Thoracic aorta (tissue), 2 donors: ENCODE measurements at places on chromosomes 3 and 15.

DNA sequence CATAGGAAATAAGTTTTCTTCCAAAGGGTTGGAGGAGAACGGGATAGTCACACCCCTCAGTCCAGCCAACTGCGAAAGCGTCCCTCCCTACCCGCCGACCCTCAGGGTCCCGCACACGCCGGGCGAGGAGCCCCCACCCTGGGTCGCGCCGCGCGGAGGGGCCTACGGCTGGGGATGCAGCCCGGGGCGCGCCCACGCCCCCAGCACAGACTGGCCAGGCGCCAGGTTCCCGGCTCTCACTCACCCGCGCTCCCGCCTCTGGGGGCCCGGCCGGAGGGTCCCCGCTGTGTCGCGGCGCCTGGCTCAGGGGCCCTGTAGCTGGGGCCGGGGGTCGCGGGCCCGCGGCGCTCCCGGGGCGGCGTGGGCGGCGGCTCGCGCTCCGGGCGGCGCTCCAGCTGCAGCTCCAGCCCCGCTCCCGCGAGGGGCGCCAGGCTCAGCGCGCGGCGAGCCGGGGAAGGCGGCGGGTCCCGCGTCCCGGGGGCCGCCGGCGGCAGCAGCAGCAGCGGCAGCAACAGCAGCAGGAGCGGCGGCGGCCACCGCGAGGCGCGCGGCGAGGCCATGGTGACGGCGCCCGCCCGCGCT, 375 bp downstream of the HEG1 start:
- DNase-seq = no peak

GRCh38 chr3:167054926-167055325, 325.2 kb downstream of the ZBBX start:
- no peak for DNase-seq

DNA sequence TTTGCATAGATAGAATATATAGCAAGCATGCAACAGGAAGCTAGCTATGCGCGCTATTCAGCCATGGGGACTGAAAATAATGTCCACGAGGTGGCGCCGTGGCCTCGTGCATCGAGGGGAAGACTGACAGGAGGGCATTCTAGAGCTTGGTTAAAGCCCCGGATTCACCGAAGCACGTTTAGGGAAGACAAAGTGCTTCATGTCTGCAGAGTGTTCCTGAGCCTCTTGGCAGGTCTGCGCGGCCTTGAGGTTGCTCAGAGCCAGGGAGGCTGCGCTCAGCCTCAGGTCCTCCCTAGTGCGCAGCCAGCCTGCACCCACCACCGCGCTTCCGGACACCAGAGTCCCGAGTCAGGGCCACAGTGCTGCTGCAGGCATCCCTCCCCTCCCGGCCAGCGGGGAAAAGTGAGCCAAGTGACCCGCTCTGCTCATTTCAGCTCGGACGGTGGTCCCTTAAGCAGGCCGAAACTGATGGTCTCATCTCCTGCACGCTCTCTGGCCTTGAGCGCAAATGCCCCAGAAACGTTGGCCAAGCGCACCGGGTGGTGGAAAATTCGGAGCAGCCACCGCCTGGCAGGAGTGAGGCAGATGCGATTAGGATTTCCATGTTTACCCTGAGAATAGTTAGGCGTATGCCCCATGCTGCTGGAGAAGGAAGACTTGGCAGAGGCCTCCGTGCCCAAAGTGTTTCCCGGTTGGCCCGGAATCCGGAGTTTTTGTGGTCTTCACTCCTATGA, 24.8 kb downstream of the GABRA5 start:
- DNase-seq = no peak

GRCh38 chr3:44476963-44477311, 533 bp downstream of the ZNF445 start:
- no peak for DNase-seq

DNA sequence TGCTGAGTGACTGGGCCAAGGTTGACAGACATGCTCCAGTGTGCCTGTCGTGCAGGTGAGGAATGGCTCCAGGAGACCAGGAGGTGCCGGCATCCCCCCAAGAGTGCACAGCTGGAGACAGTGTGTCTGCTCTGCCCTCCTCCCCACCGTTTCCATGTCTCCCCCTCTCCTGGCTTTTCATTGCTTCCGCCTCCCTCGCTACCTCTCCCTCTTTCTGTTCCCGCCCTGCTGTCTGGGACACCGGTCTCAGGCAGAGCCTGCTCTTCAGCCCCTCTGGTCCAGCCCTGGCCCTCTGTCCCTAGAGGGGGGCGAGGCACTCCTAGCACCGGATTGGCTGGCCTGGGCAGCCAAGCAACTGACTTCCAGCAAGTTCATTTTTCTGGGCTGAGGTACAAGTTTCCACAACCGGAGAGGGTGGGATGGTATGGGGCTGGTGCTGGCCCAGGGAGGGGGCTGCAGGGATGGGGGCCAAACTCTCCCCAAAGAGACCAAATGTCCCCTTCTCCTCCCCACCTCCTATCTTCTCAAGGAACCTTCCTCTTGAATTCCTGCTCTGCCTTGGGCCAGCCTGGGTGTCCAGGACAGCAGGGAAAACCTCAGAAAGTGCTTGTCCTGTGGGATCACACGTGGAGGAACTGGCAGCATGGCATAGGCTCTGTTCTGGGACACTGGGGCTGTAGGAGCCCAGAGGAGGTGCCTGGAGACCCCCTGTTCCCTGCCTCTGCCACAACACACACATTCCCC, 32.6 kb downstream of the PRKCD start:
- no peak for DNase-seq

GRCh38 chr15:63504247-63504978, at the start of gene USP3:
TSS of gene USP3 (plus strand) at chr15:63504593. CDS start at chr15:63504740, 147 bp downstream.
- peak; percentile 71 for DNase-seq

GRCh38 chr15:28962851-28963710, 77.3 kb downstream of the APBA2 start:
- no peak for DNase-seq

- DNase-seq = no peak
Observed at GRCh38 chr3:107432013-107432515, 54.8 kb downstream of the CCDC54 start.

DNA sequence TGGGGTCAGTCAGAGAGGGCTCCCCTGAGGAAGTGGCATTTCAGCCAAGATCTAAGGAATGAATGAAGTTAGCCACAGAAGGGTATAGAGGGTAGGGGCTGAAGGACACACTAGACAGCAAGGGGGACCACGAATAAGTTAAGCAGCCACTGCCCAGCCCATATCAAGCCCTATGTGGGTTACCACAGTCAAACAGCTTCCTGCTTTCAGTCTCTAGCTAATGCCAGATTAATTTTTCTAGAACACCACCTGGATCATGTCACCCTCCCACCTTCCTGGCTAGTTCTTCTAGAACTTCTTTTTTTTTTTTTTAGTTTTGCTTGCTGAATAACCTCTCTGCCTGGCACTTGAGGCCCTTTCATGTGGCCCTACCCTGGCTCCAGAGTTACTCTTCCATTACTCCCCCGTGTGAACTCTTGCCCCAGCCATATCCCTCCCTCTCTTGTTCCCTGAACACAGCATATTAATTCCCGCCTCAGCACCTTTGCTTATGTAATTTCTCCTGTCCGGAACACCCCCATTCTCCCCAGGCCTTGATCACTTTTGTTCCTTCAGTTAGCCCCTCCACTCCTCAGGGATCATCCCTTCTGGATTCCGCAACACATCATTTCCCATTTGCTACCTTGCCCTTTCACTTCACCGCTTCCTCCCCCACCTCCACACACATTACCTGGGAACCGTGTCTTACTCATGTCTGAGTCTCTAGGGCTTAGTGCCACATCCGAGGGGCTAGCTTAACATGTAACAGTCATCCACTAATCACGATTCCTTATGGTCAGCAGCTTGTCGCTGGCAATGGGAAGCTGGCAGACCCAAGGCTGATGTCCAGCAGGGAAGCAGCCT, 20.6 kb upstream of the BNC1 start:
- no peak for DNase-seq

- no peak for DNase-seq
Observed at GRCh38 chr15:63939531-63940130, 105.9 kb upstream of the HERC1 start.

DNA sequence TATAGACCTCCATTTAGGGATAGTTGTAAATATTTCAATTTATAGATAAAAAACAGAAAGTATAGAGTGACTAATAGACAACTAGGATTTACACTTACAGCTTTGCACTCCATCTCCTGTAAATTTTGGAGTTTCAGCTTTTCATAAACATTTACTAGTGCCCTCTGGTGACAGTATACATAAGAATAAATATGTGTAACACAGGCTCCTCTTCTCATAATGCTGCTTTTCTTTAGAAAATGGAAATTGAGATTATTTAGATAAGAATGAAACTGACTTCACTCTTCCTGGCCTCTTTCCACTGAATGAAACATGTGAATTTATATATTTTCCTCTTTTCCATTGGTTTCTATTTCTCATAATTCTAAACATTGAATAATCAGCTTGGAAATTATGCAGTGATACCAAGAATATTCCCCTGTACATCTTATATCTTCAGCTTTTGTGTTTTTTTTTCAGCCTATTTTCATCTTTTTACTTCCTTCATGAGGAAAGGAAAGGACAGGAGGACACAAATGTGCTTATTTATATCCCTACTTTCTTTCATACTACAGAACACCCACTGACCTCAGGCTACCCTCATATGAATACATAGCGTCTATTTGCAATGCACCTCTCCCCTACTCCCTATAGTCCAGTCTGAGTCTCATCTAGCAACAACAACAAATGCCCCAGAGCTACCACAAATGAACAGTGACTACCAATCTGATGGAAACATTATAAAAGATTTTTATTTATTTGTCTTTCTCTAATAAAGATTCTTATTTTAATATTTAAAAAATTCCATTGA, 103.1 kb upstream of the CCDC39 start:
- DNase-seq = no peak

DNA sequence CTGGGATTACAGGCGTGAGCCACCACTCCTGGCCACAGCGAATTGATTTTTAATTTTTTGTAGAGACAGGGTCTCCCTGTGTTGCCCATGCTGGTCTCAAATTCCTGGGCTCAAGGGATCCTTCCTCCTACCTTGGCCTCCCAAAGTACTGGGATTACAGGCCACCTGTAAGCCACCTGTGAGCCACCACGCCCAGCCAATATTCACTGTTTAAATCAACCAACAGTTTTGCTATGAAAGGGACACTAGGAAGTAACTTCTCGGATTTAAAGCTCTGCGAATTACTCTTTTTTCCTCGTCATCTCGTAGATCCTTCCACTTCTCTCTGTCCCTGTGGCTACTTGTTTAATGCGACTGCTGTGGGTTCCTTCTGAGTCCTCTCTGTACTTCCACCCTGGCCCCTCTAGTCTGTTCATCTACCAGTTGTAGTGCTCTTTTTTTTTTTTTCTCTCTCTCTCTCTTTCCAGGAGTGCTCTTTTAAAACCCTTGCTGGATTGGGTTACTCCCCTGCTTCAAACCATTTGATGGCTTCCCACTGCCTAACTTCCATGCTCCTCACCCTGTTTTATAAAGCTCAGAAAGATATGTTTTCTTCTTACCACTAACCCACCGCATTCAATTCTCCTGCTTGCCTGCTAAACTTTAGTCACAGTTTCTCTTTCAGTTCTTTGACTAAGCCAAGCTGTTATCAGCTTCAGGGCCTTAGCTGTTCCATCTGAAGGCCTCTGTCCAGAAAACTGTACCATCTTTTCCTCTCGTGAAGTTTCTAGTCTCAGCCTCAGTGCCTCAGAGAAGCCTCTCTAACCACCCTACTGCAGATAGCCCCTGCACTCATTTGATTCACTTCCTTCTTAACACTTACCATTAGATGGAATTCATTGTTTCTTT, 12.4 kb downstream of the RTF1 start:
- no peak for DNase-seq

DNA sequence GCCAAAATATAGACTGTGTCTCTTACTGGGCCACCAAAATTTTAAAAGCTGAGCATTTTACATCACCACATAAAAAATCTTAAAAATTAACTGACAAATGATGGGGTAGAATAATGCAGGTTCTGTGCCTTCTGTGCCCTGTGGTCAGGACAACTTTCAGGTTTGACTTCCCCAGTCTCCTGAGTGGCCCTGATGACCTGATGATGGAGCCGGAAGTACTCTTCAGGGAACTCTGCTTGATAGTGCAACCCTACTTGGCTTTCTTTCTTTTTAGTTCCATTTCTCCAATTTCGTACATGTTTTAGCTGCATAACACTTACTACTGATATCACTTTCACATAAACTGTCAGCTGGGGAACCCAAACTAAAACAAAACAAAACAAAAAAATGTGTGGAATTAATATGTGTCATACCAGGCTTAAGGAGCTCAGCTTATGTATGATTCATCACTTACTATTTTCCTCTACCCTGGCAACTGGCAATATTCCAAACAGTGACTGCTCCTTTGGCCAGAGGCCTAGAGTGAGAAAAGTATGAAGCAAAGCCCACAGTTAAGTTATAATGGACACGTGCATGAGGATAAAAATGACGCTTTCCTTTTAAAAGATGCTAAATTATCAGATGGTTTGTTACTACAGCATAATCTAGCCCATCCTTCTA, 194.3 kb downstream of the BCHE start:
- peak; percentile 24 for DNase-seq

DNA sequence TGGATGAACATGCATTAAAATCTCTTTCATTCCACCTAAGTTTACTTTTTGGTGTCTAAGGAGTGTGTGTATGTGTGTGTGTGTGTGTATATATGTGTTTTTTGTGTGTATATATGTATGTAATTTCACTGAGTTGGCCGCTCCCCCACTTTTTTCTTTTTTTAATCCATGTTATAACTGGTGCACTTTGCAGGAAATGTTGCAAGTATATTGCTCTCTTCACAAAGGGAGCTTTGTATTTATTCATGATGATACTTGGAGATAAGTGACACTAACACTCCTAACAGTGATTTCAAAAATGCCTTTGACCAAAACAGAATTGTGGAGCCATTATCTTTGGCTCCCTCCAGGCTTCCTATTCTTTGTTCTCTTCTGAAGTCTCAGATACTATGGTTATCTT, 95.8 kb downstream of the FNDC3B start:
- DNase-seq = no peak

DNA sequence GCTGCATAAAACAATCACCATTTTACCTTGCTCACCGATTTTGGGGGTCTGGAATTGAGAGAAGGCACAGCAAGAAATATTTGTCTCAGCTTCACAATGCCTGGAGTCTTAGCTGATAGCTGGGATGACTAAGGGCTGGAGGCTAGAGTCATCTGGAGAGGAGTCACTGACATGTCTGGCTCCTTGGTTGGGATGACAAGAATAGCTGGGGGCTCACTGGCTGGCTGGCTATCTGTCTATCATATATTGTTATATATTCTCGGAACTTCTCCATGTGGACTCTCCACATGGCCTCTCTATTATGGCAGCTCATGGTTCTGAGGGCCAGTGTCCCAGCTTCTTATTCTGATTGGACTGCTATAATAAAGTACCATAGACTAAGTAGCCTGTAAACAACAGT, 20.0 kb upstream of the TRIM71 start:
- no peak for DNase-seq
